Esophagus squamous epithelium (tissue), 5 donors: ENCODE measurements at places on chromosomes 6 and 20.

GRCh38 chr20:58967652-58968429, 13.2 kb upstream of the NELFCD start:
- DNase-seq = no peak

DNA sequence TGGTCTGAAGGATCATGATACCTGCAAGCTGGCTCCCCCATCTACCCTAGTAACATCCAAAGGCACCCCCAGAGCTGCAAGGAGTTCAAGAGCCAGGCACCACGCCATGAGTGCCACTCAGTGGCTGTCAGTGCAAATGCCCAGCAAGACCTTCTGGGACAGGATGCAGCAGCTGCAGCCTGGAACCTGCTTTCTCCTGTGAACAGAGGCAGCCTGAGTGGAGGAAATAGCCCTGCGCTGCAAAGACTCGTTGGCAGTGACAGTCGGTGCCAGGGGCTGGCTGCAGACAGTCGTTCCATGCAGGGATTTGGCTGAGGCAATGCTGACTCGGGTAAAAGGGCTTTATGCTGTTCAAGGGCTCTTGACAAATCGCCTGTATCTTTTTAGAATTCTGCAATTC, 15.7 kb upstream of the SSTR4 start:
- no peak for DNase-seq

DNA sequence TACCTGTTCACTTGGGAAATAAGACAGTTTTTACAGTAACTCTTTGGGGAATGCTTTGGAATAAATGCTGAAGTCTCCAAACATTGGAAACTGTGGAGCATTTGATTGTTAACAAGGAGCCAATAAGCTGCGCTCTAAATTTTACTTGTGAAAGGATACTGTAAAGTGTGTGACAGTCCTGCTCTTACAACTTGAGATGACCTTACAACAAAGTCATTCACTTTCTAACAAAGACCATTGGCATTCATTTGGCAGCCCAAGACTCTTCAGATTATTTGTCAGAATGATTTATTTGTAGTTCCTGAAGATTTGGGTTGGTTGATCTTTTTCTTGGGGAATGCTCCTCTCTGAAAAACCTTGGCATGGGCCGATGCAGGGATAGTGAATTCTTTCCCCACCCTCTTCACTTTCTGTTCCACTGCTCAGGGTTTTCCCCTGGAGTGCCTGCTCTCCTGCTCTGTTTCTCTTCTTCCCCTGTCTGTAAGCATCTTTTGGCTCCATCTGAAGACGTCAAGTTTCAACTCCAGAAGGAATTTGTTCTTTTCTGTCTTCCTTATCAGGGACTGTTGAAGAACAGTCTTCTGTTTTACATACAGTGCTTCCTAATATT, 116.4 kb downstream of the AKAP7 start:
- DNase-seq = no peak

GRCh38 chr6:105397987-105398386, 4.9 kb downstream of the PREP start:
- DNase-seq = no peak

- DNase-seq = no peak
Measured at GRCh38 chr6:38268342-38268741, 371.4 kb downstream of the BTBD9 start.

GRCh38 chr6:9161731-9162130, 726.4 kb upstream of the SLC35B3 start:
- DNase-seq = no peak

DNA sequence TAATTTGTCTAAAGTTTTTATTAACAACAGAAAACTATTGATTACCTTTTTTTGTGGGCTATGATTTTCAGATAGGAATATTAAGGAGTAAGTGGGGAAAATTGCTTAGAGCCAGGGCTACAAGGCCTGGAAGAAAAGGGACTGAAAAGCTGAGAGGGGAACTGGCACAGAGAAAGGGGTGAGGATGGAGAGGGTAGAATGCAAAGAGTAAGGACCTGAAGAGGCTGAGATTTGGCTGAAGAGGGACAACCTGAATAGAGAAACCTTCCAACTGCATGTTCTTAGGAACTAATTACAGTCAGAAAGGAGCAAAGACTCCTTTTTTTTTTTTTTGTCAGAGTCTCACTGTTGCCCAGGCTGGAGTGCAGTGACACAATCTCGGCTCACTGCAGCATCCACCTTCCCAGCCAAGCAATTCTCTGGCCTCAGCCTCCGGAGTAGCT, 16.7 kb downstream of the BTN2A1 start:
- DNase-seq = no peak

DNA sequence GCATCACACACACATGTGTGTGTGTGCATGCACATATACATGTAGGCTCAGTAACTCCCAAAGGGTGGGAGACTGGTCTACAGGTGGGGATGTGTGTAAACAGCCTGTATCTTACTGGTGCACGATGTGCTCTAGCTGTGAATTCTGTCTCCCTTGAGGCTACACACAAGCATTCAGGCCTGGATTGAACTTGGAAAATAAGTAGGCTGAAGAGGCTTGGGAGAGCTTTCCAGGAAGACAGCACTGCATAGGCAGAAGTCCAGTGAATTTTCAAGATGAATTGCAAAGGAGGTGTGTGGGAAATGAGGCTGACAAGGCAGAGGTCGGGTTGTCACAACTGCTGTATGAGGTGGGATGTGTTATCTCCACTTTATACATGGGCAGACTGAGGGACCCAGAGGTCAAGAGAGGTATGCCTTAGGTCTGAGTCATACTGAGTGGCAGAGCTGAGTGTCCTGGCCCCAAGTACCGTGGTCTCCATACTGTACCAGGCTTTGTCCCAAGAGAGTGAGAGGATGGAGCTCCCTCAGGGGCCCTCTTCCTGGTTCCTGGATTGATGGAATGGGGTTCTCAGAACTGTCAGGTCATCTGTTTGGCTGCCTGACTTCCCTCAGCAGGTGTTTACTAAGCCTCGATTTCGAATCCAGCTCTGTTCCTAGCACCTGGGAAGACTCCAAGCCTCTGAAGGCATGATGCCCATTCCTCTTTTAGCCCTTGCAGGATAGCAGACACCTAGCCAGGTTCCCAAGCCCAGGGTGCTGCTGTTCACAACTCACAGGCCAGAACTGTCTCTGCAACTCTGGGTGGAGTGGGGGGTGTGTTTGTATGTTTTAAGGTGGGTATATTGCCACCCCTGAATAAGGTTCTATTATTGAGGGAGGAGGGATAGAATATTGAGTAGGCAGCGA, 14.4 kb downstream of the SNPH start:
- no peak for DNase-seq

DNA sequence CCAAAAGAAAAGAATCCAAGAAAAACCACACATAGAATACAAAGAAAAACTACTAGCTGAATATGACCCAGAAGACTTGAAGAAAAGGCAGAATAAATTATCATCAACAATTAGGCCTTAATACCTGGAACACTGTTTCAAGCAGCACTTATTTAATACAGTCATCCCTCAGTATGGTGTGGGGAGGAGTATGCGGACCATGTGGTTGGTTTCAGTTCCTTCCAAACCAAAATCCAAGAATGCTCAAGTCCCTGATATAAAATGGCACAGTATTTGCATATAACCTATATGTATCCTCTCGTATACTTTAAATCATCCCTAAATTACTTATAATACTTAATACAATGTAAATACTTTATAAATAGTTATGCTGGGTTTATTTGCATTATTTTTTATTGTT, 16.1 kb downstream of the CDK19 start:
- no peak for DNase-seq

DNA sequence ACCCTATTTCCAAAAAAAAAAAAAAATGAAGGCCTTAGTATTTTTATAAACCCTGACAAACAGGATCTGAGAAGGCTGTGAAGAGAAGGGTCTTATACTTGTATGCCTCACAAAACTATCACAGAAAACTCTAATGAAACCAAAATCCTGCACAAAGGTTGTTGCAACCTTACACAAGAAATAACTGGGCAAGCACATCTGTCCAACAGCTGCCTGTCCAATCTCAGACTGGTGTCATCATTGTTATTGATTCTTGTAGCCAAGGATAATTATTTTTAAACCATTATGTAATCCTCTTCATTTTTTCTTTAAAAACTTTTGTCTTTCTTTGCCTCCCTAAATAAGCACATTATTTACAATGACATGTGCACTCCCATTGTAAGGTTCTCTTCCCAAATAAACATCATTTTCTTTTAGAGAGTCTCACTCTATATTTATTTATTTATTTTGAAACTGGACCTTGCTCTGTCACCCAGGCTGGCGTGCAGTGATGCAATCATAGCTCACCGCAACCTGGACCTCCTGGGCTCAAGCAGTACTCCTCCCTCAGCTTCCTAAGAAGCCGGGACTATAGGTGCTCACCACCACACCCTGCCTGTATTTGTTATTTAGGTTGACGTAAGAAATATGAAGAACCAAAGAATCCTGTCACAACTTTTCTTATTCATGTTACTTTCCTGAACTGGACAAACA, 697.1 kb downstream of the DOK5 start:
- no peak for DNase-seq

- no peak for DNase-seq
Measured at GRCh38 chr6:112574190-112574589, 227.1 kb downstream of the RFPL4B start.

- DNase-seq = no peak
Measured at GRCh38 chr6:70162972-70163371, 139.9 kb downstream of the COL9A1 start.

DNA sequence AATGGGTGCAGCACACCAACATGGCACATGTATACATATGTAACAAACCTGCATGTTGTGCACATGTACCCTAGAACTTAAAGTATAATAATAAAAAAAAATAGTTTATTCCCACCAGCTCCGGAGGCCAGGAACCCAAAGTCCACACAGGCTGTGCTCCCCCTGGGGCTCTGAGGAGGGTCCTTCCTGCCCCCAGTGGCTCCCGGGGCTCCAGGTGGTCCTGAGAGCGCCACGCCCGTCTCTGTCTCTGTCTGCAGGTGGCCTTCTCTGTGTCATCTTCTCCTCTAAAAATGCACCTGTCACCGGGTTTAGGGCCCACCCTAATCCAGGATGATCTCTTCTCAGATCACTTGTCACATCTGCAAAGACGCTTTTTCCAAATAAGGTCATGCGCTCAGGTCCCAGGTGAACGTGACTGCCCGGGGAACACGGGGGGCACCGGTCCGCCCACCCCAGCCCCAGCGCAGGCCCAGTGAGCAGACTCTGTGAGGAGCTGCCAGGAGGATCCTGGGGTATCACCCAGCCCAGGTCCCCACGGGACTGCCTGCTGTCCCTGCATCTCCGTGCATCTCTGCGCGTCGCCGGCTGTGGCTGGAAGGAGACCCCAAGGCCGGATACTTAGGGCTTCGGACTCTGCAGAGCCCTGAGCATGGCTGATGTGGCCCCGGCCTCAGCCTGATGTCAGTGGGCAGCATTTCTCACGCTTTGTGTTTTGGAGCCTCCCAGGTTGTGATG, 11.8 kb downstream of the SLCO4A1 start:
- DNase-seq = no peak

DNA sequence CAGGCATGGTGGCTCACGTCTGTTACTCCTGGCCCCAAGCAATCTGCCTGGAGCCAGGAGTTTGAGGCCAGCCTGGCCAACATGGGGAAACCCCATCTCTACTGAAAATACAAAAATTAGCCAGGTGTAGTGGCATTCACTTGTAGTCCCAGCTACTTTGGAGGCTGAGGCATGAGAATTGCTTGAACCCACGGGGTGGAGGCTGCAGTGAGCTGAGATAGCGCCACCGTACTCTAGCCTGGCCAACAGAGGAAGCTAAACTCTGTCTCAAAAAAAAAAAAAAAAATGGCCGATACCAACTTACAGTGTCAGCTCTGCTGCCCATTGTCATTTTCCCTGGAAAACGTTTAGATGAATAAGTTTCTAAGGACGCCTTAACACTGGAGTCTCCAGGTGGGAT, 489.9 kb downstream of the TFAP2A start:
- DNase-seq = no peak

DNA sequence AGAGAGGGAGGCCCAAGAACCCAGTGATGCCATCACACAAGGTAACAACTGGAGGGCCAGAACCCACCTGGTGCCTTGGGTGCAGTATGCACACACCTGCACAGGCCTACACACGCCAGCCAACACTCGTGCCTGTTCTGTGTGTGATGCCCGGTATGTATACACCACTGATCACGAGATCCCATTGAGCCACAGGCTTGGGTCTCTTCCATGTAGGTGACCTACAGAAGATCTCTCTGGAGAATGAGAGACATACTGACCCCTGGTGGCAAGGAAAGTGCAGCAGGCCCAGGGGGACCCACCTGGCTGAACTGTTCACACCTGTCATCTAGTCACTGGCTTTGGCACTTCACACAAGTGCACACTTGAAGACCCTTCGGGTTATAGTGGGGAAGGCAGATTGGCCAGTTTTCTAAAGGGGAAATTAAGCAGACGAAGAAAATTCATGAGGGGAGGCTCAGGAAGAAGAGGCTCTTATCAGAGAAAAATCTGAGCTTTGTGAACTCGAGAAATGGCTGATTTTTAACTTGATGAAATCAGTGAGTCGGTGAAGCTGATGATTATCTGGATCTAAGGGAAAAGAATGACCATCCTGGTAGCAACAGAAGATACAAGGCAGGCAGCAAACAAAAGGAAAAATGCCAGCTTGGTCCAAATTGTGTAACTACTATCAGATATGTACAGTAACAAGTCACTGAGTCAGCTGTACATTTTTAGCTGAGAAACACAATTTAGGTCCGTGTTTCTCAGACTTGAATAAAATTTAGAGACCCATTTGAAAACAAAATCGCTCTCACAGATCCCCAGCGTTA, 69.1 kb upstream of the PBOV1 start:
- DNase-seq = no peak

GRCh38 chr6:159506048-159506447, 187.0 kb downstream of the SOD2 start:
- DNase-seq = no peak

DNA sequence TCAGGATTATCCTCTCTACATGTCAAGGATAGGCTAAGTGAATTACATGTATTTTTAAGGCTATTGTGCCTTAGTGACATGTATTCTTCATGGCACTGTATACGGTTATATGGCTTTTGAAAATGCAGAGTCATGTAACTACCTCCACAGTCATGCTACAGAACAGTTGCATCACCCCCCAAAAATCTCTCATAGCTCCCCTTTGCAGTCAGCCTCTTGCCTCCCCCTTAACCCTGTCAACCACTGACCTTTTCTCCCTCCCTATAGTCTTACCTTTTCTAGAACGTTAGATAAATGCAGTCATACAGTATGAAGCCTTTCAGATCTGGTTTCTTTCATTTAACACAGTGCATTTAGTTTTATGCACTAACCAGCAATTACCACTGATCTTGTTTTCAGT, 10.3 kb upstream of the RNF24 start:
- DNase-seq = no peak

GRCh38 chr6:7048894-7049293, 58.9 kb upstream of the RREB1 start:
- no peak for DNase-seq

DNA sequence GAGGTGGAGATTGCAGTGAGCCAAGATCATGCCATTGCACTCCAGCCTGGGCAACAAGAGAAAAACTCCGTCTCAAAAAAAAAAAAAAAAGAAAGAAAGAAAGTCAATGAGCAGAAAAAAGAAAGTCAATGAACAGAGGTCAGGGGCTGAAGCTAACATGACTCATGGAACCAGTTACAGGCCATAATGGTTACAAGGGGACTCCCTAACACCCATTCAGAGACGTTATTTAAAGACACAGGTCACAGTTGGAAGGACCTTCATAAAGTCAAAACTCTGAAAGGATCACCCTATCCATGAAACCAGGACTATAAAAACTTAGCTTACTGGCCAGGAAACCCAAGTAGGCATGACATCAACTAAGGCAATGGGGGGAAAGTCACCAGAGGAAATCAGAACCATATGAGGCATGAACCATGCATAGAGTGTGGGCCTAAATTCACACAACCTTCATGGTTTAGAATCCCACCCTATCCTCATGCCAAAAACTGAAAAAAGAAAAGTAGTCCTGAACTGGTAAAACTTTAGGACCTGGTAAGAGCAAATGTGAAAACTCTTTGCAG, 18.2 kb downstream of the FBXL4 start:
- no peak for DNase-seq
